ENCODE measurements at places on chromosomes 4 and X. TPM values are rescaled to one million over a fixed set of nuclear protein-coding genes. Genes with fewer than 3 reads are reported as not detected.

DCAF12L1 gene
- not detected for total RNA-seq

FGFRL1 gene
- 113 TPM for total RNA-seq

DNAAF6 gene
- total RNA-seq, result not detected

ADGRA3 gene
- 33.5 TPM for total RNA-seq

SMR3B gene
- total RNA-seq, result not detected

DYNLT3 gene
- 20.5 TPM for total RNA-seq

GAB1 gene
- 41.3 TPM for total RNA-seq

ESX1 gene
- total RNA-seq, result not detected

DOK7 gene
- not detected for total RNA-seq

RPL39 gene
- total RNA-seq, result 7,757 TPM

CACNA1F gene
- total RNA-seq, result under 0.01 TPM

POLN gene
- total RNA-seq, result 10.5 TPM

ADRA2C gene
- 0.85 TPM for total RNA-seq

UGDH gene
- 122 TPM for total RNA-seq

USP17L17 gene
- total RNA-seq, result not detected

SLC2A9 gene
- total RNA-seq, result 7.5 TPM

ZFP92 gene
- 1.1 TPM for total RNA-seq

SYNPO2 gene
- 47.3 TPM for total RNA-seq

CXCL9 gene
- total RNA-seq, result 13.3 TPM

ETDA gene
- total RNA-seq, result not detected

GPR82 gene
- 0.16 TPM for total RNA-seq

Measured in subcutaneous adipose tissue (tissue), 4 donors.